NCI-H187 (cell line): ENCODE measurements at places on chromosomes 12 and 14.

GRCh38 chr12:27686147-27686546, 10.1 kb upstream of the REP15 start:
- DNase-seq = no peak

- DNase-seq = no peak
These were observed 837.6 kb downstream of the VRK1 start for GRCh38 chr14:97634751-97635150.

DNA sequence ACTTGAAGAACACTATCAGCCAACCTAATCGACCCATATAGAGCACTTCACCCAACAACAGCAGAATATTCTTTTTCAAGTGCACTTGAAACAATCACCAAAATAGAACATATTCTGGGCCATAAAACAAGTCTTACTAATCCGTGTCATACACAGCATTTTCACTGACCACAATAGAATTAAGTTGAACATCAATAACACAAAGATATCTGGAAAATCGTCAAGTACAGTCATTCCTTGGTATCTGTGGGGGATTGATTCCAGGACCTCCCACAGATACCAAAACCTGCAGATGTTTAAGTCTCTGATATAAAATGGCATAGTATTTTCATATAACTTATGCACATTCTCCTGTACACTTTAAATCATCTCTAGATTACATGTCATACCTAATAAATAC, 295.7 kb downstream of the BCL11B start:
- no peak for DNase-seq

- DNase-seq = no peak
These were observed 12.5 kb upstream of the SRSF5 start for GRCh38 chr14:69754487-69754886.

- DNase-seq = no peak
These were observed at the start of gene TEX52 for GRCh38 chr12:2857021-2857431. TSS of gene TEX52 (minus strand) at chr12:2857039. CDS start at chr12:2857026, 13 bp downstream.

DNA sequence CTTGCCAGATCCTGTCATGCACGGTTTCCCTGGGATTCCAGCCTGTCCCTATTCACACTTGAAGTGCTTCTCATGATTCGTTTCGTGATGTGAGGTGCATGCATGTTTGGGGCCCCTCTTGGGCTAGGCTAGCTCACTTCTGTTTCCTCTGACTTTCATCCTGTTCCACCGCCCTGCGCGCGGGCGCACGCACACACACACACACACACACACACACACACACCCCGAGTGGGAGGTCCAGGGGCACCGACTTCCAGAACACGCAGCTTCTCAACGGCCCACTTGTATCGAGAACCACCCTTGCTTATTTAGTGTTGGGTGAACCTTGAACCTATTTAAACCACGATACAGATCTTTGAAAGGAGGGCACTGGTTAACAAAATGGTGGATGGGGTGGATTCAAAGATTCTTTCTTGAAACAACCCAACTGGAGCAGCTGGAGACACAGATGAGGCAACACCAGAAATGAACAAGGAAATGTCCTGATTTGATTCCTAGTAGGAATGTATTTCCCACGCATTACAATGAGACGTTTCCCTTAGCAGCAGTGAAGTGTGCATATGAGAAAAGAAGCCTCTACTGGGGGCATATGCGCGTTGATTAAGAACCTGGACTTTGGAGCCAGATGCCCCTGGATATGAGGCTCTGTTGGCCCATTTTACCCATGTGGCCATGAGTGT, 16.3 kb downstream of the ELK3 start:
- no peak for DNase-seq

GRCh38 chr12:109710205-109710746, 3.3 kb upstream of the FAM222A start:
- no peak for DNase-seq

DNA sequence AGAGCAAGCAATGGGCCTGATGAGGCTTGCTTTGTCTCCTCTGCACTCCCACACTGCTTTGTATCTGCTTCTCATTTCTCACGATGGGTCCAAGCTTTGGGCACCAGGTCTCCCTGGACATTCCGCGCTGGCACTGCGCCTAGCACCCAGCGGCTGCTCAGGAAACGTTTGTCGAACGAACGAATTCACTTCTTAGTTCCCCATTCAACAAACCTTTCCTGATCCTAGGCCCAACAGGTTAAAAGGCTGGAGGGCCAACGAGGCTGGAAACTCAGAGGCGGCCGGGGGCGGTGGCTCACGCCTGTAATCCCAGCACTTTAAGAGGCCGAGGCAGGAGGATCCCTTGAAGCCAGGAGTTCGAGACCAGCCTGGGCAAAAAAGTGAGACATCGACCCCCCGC, 1.0 kb upstream of the GLRX5 start:
- no peak for DNase-seq
